ENCODE measurements at places on chromosomes 3 and 15.

- no peak for DNase-seq
Observed at GRCh38 chr3:154122912-154123559, 1.8 kb downstream of the ARHGEF26 start.

DNA sequence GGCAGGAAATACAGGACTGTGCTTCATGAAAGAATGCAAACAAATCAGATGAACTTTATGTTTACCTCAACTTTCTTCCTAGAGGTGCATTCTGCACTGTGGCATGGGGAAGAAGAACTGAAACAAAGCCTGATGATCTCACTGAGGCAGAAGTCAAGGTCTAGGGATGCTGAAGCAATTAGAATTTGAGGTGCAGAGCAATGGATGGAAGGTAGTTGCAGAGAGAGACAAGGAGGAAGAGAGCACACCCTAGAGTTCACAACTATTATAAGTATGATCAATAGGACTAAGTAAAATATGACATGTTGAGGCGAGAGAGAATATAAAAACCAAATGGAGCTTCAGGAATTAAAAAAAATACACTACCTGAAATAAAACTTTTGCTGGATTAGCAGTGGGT is 420.1 kb downstream of the EDEM1 start:
- no peak for DNase-seq

- no peak for DNase-seq
Observed at GRCh38 chr15:98881526-98882520, 125.8 kb downstream of the PGPEP1L start.

- DNase-seq: no peak
Observed at GRCh38 chr3:117790235-117790987, 1080.8 kb downstream of the TUSC7 start.

DNA sequence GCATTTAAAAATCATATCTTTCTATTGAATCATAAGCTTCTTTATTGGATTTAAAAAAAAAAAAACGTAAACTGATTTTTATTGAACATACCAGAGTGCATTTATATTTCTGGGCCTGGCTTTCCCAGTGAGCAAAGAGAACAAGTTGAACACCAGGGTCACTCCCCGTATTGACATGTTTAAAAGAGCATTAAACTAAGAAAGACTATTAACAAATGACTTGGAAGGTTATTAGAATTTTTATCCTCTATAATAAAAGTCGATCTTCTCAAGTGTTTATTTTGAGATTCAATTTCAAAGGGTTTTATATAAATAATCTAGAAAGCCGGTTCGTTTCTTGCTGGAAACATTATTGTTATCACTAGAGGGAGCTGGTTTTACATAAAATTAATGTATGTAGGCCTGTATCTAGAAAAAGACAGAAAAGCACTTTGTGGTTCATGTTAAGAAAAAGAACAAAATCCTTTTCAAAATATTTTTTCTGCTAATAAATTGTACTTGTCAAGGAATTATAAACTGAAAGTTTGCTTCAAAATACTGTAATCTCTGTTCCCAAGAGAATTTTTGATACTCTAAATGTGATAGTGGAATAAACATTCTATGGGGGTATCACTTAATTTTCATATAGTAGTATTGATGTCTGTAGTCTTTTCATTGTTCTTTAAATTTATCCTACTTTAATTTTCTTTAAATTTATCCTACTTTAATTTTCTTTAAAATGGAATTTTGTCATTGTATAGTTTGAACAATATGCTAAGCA is 321.8 kb upstream of the MME start:
- no peak for DNase-seq

- DNase-seq: no peak
Observed at GRCh38 chr15:73225358-73226015, 143.3 kb downstream of the HCN4 start.

GRCh38 chr3:129119365-129120100 is 2.1 kb downstream of the RAB43 start:
- no peak for DNase-seq

GRCh38 chr15:42121021-42121420 is 26.7 kb upstream of the PLA2G4D start:
- no peak for DNase-seq

DNA sequence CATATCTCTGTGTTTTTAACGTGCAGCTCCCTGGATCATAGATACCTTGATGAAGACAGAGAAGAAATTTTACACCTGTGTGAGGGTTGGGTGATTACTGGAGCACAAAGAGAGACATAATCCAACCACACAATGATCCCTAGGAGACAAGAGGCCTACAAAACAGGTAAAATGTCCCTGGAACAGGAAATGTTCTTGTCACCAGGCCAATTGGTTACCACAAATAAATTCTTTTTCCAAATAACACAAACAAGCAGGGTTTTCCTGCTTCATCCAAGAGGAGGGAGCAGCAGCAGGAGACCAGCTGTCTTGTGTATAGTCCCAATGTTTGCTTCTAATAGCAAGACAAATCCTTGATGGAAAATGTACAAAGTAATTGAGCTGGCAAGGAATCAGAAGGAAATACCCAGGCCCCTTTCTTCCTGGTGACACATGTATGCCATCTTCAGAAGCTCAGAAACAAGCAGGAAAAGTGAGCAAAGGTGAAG is 1.4 kb downstream of the MGLL start:
- no peak for DNase-seq

DNA sequence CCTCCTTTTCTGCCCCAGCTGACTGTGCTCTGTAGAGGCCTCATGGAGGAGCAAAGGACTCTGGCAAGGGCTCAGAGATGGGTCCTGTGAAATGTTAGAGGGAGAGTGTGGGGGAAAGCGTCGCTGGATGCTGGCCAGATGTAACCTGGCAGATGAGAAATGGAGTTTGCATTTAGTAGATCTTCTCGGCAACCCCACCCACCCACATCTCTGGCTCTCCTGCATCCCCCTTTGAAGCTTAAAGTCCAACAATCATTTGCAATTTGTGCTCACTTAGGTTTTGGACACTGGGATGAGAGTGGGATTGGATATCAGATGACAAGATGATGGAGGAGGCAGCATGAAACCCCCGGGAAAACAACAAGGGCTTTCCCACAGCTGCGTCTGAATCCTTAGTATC is 523.6 kb upstream of the MCTP2 start:
- no peak for DNase-seq

DNA sequence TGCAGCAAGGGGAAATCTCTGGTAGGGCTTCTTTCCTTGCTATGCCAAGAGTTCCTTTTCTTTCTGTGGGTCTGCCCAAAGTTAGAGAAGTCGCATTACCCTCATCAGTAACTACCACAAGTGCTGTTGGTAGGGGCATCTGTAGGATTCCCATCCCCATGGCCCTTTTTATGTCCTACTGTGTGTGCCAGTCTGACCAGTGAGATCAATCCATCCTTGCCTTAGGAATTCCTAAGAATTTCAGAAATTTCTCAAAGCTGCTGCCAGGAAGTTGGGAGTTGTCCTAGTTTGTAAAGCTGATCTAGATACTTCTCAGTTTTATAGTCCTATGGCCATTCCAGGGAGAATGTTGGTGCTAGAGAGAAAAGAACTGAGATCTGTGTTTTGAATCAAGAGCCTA is 36.5 kb downstream of the SH3GL3 start:
- no peak for DNase-seq

- no peak for DNase-seq
Observed at GRCh38 chr15:98330692-98331435, 317.5 kb upstream of the IGF1R start.

DNA sequence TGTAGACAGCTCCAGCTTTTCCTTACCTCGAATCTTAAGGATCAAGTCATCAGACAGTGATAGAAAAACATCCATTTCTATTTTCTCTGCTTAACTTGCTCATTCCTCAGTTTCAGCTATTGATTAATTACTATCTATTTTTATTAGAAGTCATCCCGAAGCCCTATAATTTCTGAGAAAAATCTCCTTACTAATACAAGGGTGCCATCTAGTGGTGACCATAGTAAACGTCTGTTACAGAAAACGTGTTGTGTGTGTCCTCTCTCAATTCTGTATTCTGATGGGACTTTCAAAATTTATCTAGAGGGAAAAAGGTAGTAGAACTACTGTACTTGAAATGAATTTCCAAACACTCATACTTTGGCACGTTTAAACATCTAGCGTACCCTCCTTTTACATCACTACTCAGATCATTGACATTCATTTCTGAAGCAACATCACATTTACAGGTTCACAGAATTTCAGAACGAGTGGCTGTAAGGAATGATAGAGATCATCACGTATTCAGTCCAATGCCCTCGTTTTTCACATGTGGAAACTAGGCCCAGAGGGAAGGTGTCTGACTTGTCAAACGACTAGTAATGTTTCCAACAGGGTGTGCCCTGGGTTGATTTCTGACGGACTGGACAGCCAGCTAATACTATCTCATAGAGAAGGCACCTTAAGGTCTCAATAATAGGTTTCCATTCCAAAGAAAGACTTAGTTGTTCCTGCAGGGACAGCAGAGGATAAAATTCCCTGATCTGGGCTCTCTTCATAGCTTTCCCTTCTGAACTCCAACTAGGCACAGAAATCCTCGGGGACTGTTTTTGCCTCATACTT is 25.6 kb downstream of the HACD2 start:
- no peak for DNase-seq

DNA sequence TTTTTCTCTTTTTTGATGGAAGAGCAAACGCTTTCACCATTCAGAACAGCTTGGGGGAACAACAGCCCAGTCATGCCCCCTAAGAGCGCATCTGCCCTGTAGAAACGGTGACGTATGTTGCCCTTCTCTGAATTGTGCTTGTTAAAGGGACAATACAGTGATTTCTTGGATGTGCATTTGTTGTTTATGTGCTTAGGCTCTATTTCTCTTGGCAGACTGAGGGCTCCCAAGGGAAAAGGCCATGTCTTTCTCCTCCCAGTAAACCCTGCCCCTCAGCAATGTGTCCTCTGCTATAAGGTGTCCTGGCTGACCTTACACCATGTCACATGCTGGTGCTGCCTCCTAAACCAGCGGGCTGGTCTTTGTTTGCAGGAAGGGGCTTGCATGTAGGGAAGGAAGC is 346.1 kb downstream of the EPHB1 start:
- no peak for DNase-seq

- no peak for DNase-seq
Observed at GRCh38 chr3:17800232-17800631, 57.8 kb upstream of the TBC1D5 start.

DNA sequence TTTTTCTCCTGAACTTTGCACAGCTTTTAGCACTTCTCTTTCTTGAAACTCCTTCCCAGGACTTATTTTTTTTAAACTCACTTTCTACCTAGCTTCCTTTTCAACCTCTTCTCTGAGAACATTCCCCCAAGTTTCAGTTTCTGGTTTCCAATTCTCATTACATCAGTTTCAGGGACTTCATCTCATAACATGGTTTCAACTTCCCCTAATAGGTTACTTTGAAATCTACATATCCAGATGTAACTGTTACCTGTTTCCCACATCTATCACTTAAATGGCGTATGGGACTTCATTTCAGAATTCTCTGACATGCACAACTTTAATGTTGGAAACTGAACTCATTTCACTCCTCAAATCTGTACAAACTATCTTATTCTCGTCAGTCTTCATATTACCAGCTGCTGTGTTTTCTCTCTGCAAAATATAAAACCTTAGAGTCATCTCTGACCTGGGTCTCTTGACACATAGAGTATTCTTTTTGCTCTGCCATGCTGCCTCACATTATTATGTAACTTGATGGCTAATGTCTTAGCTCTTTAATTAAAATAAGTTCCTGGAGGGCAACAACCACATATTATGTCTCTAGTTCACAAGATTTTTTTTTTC is 58.4 kb downstream of the NME9 start:
- no peak for DNase-seq

DNA sequence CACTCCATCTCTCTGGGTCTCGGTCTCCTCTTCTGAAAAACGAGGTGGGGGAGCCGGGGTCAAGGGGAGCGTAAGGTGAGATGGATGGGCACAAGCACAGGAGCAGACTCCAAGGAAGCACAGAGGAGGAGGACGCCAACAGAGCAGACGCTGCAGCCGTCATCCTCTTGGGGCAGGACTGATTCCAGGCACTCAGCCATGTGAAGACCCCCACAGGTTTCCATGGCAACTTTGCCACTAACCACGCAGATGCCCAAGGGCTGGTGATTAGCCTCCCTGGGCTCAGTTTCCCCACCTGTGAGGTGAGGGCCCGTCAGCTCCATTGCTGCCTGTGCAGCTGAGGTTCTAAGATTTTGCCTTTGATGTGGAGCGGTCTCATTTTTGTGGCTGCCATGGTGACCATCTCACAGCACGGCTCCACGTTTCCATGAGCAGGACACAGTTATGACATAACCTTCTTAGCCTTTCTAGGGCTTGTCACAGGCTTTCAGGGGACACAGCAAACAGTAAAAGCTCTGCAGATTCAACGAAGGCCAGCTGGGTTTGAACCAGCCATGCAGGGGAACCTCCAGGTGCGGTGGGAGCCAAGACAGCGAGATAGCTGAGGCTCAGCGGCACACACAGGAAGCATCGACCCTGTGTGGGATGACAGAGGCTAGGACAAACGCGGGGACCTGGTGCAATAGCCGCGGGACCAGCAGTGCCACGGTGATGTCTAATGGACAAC is 170.3 kb downstream of the NUP210 start:
- no peak for DNase-seq

GRCh38 chr3:141000027-141000663 is 51.0 kb upstream of the SPSB4 start:
- no peak for DNase-seq

DNA sequence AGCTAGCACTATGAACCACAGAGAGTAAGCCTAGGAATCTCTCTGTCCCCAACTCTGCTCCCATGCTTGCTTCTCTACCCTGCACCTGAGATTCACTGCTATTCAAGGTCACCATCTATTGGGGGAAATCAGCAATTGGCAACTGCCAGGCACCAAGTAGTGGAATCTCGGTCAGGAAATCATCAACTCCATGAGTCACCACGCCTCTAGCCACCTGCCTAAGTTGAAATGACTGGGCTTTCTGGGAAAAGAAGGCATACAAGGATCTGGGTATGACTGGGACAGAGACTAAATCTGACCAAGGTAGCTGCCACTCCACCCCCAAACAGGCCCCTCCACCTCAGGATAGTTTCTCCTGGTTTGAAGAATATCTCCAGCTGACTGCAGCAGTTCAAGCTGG is 464.1 kb upstream of the CBLB start:
- no peak for DNase-seq

GRCh38 chr3:169170456-169170855 is 493.1 kb downstream of the MECOM start:
- DNase-seq: no peak

- no peak for DNase-seq
Observed at GRCh38 chr15:69105451-69105985, 54.9 kb upstream of the GLCE start.

- DNase-seq: no peak
Observed at GRCh38 chr3:107877936-107878335, 212.9 kb downstream of the CD47 start.

- no peak for DNase-seq
Observed at GRCh38 chr3:180138871-180139270, 102.1 kb upstream of the PEX5L start.

- DNase-seq: no peak
Observed at GRCh38 chr3:111324645-111325044, 217.4 kb upstream of the CD96 start.

DNA sequence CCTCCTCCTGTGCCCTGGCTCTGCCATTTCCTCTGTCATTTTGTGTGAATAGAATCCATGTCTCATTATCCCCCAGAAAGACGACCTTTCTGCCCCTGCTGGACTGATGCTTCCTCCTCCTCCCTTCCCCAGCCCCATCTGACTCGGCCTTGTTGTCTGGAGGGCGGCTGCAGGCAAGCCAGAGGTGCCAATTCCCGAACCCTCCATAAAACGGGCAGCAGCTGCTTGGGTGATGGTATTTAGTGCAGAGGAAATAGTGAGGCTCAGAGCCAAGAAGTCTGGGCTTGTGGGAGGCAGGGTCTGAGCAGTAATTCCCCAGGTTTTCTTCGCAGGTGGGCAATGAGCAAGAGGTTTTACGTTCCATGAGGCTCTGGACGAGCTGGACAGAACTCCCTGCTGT is 71.2 kb downstream of the ITGA11 start:
- no peak for DNase-seq

Measured in T-helper 2 cell (primary cell).